ENCODE measurements at places on chromosomes 1 and 21.
A peak's percentile ranks its signal among the peaks of the same experiment; 100 is the strongest.

GRCh38 chr1:31683997-31684396 lies 19.8 kb downstream of the COL16A1 start:
- DNase-seq = no peak

GRCh38 chr1:181784039-181784683 lies 277.4 kb downstream of the ZNF648 start:
- DNase-seq = no peak

- DNase-seq = no peak
Observed at GRCh38 chr1:180976191-180976590, 46.5 kb downstream of the STX6 start.

GRCh38 chr1:230636575-230637148 lies 5.6 kb upstream of the COG2 start:
- no peak for DNase-seq

DNA sequence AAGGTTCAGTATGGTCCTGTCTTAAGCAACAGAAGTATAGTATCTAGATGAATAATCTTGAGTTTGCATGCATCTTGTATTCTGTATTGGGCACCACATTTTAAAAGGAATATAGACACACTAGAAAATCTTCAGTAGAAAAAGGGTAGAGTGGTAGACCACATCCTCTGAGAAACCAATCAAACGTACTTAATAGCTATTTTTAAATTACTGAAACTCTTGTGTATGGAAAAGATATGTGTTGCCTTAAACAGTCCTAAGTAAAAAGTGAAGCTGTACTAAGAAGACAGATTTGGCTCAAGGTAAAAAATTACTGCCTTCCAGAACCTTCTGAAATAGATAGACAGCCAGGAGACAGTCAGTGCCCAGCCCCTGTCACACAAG lies 3.1 kb downstream of the CTXND2 start:
- no peak for DNase-seq

GRCh38 chr1:182564406-182565004 lies 24.6 kb downstream of the RNASEL start:
- no peak for DNase-seq

DNA sequence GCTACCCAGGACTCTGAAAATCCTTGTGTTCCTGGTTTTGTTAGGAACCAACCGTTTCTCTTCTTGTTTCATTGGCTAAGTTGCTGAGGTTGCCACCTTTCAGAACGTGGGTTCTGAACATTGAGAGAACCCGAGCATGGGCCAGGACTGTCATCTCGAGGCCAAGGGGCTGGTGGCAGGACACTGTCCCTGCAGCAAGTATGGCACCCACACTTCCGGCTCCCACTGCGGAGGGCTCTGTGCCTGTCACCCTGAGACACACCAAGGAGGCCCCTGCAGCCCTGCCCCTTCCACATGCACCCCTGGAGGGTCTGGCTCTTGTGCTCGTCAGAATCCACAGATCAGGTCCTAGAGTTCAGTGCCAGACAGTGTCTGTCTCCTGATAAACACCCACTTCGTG lies 39.1 kb upstream of the LRRC3 start:
- DNase-seq = no peak

DNA sequence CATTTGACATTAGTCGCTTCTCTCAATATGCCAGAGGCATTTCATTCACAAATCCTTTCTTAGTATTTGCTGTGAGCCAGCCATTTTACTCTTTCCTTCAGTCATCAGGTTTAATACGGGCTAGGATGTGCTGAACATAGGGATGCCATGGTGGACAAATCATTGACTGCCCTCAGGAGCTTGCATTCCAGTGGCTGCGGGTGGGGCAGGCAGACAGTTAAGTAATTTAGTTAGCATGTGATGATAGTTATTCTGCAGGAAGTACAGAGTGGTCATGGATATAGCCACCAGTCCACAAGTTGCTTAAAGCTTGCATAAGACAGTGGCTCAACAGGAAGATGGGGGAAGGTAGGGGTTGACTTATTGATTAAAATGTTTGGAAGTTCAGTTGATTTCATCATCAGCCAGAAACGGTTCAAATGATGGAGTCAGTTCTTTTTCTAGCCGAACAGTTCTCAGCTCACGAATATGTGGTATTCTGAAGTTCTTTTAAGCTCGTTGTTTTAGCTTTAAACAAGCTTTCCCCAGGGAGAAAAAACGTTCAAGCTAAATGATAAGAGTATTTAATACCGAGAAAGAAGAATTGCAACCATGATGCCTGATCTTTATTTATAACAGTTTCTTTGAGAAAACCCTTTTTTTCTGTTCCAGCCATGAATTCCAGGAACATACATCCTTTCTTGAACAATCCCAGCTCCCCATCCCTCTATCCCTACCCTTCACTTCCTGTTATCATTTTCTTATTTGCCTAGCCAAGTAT lies 1.4 kb downstream of the SLC22A15 start:
- no peak for DNase-seq

- no peak for DNase-seq
Observed at GRCh38 chr1:114607223-114607622, 25.8 kb upstream of the BCAS2 start.

- DNase-seq = no peak
Observed at GRCh38 chr1:231973830-231974229, 347.2 kb downstream of the DISC1 start.

GRCh38 chr1:52657702-52658101 lies 24.7 kb downstream of the SHISAL2A start:
- no peak for DNase-seq

DNA sequence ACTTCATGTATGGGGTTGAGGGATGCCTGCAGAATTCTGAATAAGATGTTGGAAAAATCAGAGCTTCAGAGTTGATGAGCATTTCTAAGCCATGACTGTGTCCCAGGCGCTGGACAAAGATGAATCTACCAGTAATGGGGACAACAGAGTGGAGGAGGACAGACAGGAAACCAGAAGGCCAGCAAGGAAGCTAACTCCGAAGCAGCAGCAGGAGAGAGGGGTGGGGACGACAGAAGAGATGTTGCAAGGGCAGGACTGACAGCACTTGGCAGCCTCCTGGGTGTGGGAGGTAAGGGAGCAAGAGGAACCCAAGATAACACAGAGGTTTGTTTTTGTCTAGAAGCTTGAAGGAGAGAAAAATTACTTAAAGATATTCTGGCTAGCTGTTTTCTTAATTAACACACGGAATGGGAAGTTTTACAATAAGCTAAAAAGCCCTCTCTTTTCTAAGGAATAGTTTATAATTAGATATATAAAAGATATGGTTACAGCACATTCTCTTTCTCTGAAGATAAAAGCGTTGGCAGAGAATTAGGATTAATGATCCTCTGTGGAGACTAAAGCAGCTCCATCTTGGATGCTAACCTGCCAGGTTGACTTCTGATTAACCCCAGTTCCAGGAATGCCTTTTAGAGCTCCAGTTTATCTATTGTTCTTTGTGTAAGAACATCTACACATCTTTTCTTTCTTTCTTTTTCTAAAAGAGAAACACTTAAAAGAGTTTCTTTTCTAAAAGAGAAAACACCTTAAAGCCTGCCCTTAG lies 92.7 kb downstream of the TENT5C start:
- DNase-seq = no peak

GRCh38 chr1:183911285-183911684 lies 106.4 kb downstream of the RGL1 start:
- DNase-seq = no peak

DNA sequence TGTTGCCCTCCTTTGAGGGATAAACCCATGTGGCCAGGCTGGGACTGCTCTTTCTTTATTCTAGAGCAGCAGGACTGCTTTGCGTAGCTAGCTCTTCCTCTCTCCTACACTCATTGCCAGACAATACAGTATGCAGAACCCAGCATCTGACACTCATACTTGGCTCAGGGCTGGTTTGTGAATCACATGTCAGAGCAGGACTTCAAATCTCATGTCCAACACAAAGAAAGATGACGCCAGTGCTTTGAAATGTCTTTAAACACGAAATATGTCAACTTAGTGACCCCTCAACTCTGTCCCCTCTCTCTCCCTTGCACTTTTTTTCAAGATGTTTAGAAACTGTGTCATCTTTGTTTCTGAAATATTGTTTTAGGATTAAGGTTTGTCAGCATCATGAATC lies 135.0 kb downstream of the TGFB2 start:
- no peak for DNase-seq

DNA sequence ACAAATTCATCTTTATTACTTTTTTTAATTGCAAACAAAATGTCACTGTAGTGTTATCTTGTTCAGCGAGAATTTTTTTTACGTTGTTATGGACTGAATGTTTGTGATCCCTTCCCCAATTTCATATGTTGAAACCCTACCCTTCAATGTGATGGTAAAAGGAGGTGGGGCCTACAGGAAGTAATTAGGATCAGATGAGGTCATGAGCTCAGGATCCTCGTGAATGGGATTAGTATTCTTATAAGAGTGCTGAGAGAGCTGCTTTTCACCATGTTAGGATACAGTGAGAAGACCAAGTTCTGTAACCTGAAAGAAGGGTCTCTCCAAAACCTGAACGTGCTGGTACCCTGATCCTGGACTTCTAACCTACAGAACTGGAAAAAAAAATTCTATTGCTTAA lies 646.0 kb upstream of the TMPRSS15 start:
- no peak for DNase-seq

- no peak for DNase-seq
Observed at GRCh38 chr1:199283794-199284193, 645.0 kb downstream of the PTPRC start.

- DNase-seq = no peak
Observed at GRCh38 chr1:169565335-169566271, 20.7 kb downstream of the F5 start.

DNA sequence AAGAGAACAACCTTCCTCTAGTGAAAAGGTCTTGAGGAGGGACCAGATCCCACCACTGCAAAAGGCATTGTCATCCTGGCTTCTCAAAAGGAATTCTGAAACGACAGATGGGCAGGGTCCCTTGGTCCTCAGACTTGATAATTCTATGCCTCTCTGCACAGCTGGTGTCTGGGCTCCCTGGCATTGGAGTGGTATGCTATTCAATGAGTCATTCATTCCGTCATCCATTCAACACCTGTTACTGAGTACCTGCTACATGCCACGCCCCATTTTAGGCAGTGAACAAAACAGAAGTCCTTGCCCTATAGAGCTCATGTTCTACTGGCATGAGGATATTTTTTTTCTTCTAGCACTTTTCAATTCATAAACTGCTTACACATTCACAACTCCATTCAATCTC lies 45.8 kb upstream of the HMGB4 start:
- DNase-seq = no peak

DNA sequence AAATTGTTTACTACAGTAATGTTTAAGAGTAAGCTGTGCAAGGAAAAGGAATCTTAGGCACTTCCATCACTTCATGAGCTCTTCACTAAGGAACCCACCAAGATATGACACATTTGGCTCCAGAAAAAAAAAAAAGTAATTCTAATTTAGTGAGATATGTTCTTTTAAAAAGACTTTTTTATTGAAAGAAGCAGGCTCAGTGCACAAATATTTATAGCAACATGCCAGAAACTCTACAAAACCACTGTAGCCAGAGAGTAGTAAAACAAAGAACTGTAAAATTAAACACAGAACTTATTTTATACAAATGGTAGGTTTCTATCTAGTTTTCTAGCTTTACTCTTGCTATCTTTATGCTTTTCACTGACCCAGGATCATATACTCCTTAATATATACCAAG lies 434.6 kb upstream of the ADGRL2 start:
- no peak for DNase-seq

DNA sequence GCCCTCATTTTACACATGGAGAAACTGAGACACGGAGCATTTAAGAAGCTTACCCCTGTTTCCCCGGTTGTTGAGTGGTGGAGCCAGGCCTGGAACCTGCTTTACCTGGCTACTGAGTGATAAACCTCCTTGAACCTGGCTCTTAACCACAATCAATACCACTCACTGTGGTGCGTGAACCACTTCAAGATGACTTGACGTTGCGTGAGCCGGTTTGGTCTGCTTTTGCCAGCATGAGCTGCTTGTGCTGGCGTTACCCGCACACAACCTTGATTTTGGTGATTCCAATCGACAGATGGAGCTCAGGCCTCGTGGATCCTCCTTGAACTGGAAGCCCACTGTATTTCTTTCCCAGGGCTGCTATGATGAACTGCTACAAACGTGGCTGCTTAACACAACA lies 6.1 kb upstream of the TINAGL1 start:
- no peak for DNase-seq

- no peak for DNase-seq
Observed at GRCh38 chr21:39675993-39676661, 63.4 kb downstream of the B3GALT5 start.

DNA sequence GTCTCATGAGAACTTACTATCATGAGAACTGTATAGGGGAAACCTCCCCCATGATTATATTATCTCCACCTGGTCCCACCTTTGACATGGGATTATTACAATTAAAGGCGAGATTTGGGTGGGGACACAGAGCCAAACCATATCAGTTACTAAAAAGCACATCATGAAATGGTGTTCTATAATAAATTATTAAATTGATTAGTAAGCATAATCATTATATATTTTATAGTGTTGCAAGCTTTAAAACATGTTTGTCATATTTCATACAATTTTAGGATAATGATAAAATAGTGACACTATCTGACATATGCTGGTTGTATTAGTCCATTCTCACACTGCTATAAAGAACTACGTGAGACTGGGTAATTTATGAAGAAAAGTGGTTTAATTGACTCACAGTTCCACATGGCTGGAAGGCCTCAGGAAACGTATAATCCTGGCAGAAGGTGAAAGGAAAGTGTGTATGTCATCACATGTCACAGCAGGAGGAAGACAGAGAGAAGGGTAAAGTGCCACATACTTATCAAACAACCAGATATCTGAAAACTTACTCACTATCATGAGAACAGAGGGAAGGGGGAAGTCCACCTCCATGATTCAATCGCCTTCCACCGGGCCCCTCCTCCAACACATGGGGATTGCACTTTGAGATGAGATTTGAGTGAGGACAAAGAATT lies 539.2 kb upstream of the OLFM3 start:
- no peak for DNase-seq

GRCh38 chr1:225746361-225747179 lies 31.1 kb upstream of the SRP9 start:
- no peak for DNase-seq

- DNase-seq = peak; percentile 11
Observed at GRCh38 chr1:211331011-211331709, 4.5 kb downstream of the TRAF5 start.

DNA sequence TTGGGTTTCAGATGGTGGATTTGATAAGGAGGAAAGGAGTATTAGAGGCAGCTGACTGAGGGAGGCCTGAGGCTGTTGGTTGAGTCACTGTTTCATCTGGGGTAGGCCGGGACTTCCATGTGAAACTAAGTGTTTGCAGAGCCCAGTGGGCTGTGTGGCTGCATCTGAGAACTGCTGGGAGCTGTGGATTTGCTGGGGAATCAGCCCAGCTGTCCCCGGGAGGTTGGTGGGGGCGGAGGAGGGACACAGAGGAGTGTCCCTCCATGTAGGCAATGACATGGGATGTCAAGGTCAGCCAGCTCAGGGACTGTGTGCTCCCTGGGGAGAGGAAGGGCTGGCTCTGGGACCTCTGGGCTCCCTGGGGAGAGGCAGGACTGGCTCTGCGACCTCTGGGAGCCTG lies 36.4 kb downstream of the SLC2A7 start:
- DNase-seq = no peak

DNA sequence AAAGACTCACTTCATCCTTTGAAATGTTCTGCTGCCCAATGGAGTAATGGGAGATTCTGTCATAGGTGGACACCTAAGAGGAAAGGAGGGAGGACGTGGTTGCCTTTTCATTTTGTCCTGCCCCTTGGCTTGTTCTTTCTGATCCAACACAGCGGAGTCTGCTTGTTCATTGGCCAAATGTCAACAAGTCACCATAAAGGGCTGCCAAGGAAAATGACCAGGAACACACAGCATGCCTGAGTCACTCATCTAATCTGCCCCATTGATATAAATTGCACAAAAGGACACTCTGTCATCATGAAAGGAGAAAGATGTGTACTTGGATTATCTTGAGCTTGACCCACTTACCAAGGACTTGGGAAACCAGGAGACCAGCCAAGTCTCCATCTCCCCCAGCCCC lies 422.9 kb downstream of the SETD4 start:
- no peak for DNase-seq
